ENCODE measurements at places on chromosomes 16 and 17.

DNA sequence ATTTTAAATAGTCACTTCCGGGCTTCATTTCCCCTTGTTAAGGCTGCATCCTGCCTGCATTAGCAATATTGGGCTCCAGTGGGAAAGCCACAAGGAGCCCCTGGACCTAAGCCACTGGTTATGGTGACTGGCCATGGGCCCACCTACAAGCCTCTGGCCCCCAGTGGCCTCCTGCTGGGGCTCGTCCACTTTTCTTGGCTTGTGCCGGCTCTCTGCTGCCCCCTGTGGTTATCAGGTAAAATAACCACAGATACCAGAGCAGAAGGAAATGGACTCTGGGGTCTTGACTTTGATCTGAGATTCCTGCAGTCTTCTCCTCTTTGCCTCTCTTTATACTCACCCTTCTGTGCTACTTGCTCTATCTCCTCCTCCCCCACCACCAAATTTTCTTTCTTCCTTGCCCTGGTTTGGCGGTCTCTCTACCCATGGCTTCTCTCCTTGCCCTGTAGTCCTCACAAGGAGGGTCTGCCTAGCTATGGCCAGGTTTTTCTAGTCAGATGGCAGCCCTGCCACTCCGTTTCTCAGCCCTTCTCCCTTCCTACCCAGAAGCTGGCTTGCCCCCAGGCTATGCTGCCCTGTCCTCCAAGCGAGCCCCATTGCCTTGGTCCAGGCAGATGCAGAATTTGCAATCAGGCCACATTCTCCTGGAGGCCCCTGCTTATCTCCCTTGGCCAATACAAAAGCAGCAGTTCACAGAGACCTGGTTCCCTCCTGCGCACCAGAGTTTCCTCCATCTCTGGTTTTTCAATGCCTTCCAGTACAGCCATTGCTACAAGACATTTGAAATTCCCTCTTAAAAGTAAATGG lies 82.9 kb upstream of the RCVRN start:
- peak; percentile 17 for DNase-seq

- no peak for DNase-seq
Observed at GRCh38 chr16:10138881-10139280, 43.3 kb downstream of the GRIN2A start.

GRCh38 chr16:12203780-12204351 lies 227.3 kb downstream of the SNX29 start:
- no peak for DNase-seq

GRCh38 chr17:41395611-41396010 lies 1.8 kb downstream of the KRT31 start:
- DNase-seq = no peak

- DNase-seq = no peak
Observed at GRCh38 chr17:7444682-7445618, at the start of gene CHRNB1. CHRNB1 (plus strand) TSS chr17:7445061; CDS start chr17:7445128, 67 bp downstream.

DNA sequence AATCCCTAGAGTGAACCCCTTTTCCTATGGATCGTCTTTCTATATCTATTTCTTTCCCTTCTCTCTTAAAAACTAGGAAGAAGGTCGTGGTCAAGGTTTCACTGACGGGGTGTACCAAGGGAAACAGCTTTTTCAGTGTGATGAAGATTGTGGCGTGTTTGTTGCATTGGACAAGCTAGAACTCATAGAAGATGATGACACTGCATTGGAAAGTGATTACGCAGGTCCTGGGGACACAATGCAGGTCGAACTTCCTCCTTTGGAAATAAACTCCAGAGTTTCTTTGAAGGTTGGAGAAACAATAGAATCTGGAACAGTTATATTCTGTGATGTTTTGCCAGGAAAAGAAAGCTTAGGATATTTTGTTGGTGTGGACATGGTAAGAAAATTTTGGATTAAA lies 9.6 kb downstream of the CYLD start:
- no peak for DNase-seq

GRCh38 chr16:14629612-14629918 lies 495 bp downstream of the PARN start:
- no peak for DNase-seq

GRCh38 chr16:2482249-2482648 lies 7.3 kb downstream of the TBC1D24 start:
- no peak for DNase-seq

DNA sequence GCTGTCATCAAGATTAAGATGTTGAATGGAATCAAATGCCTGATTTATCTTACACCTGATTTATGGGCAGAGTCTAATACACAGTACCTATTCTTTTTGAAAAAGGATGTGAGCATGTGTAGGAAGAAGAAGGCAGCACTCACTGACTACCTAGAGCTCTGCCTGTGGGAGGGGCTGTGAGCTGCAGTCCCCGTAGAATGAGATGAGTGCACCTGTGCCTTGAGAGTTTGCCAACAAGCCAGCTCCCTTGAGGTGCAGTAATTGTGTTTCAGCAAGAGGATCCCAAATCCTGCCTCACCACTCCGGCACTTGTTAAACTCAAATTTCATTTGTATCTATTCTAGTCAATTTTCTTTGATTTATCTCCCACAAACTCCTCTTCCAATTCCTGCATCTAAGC lies 46.0 kb downstream of the CDH11 start:
- no peak for DNase-seq

DNA sequence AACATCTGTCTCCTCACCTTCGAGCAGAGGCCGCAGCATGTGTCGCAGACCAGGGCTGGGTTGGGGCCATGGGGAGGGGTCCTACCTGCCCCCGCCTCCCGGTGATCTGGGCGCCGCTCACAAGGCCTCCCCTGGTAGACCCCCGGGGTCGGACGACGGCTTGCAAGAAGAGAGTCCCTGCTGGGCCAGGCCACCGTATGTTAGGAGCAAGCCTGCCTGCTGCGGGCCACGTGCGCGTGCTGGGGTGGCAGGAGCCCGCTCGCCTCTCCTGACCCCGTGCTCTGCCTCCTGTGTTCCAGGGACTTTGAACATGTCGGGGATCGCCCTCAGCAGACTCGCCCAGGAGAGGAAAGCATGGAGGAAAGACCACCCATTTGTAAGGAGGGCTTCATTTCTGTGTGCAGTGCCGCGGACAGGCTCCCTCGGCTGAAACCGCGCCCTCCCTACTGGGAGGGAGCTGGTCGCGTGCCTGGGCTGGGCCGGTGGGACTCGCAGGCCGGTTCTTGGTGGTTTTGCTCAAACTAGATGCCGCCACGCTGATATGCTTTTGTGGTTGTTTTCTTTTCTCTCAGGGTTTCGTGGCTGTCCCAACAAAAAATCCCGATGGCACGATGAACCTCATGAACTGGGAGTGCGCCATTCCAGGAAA lies 4.4 kb downstream of the UBE2I start:
- no peak for DNase-seq

DNA sequence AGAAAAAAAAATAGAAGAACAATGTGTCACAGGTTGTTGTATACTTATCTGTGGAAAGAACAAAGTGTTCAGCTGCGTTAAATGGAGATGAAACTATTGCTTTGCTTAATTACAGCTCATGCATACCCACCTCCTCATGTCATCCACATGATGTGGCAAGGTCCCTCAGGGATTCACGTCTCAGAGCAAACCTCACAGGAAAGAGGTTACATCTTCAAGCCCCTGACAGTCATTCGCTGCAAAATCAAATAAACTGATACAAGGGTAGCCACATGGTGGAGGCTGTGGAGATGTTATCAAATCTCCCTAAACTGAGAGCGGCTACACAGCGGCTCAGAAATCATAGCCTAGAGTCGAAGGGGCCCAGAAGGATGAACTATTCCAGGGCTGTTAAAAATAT lies 21.1 kb downstream of the GINS3 start:
- DNase-seq = no peak

GRCh38 chr16:23949630-23950290 lies 114.0 kb downstream of the PRKCB start:
- DNase-seq = peak; percentile 69

DNA sequence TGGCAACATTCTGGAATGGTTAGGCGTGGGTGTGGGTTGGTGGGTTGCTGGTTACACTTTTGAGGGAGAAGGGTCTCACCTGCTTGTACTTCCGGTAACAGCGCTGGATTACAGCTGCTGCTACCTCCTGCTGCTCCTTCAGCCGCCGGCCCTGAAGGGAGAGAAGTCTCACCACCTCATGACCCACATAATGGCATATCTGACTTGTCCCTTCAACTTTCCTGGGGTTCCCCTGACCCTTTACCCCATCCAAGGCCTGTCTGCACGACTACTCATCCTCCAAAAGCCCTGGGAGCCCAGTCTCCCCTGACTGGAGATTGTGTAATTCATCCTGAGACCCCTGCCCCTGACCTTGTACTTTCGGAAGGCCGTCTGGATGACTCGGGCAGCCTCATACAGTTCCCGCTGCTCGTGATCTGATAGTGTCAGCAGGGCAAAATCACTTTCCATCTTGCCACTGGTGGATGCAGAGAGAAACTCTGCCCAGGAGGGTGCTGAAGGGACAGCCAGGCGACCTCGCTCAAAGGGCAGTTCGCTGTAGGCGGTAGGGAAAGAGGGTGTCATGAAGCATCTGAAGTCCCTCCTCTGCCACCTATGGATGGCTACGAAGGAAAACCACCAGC lies 2.0 kb upstream of the SPAG7 start:
- peak; percentile 12 for DNase-seq

- DNase-seq = peak; percentile 22
Observed at GRCh38 chr17:41308918-41309359, at the start of gene KRTAP16-1. KRTAP16-1 (minus strand) TSS chr17:41309309; CDS start chr17:41309253, 56 bp downstream.

DNA sequence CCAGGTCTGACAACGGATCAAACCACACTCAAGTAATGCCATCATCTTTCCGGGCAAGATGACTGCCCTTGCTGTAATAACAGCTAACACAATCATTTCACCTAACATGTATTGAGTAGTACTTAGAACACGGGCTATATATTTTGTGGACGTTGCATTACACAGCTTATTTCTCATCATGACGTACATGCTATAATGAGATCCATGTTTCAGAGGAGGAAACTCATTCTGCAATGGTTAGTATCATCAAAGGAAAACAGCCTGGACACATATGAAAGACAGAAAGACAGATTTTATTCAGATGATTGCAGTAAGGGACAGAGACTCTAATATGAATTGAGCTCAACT lies 446.7 kb downstream of the HS3ST3B1 start:
- DNase-seq = no peak

GRCh38 chr17:36641877-36642845 lies 40.8 kb downstream of the MRM1 start:
- DNase-seq = no peak

DNA sequence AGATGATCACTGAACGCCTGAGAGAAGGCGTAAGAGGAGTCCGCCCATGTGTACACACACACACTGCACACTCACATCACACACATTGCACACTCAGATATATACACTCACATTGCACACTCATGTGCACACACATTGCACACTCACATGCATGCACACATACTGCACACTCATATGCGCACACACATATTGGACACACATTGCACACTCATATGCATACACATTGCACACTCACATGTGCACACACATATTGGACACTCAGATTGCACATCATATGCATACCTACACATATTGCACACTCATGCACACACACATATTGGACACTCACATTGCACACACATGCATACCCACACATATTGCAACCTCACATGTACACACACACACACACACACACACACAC lies 163.2 kb downstream of the WSCD1 start:
- no peak for DNase-seq

DNA sequence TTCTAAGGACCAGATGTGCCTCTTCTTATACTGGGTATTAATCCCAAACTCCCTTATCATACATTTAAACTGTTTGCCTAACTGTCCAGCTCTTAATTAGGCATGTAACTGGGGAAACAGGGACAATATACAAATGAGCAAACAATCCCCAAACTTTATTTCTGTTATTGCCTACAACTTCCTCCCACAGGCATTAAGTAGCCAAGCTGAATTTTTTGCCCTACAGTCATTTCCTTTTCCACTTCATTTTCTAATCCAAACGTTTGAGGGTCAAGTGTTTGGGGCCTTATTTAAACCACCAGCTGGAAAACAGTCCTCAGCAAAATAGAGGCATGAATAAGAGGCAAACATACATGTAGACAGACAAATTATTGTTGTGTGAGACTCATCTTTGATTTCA lies 77.4 kb upstream of the CCL2 start:
- DNase-seq = no peak

DNA sequence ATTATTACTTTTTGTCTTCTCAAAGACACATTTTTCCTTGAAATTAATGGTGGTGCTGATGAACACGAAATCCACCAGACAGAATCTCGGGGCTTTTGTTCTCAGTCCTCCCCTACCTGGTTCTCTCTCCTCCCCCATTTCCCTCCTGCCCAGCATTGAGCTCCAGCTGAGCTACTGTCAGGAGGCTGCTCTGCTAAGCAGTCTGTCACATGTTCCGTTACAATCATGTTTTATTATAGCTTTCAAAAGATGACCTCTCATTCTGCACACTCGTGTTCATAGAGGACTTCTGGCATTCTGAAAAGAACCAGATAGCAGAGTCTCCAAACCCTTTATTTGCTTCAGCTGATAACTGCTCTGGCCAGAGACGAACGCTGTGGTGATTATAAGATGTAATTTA lies 732.5 kb upstream of the RBFOX1 start:
- no peak for DNase-seq

DNA sequence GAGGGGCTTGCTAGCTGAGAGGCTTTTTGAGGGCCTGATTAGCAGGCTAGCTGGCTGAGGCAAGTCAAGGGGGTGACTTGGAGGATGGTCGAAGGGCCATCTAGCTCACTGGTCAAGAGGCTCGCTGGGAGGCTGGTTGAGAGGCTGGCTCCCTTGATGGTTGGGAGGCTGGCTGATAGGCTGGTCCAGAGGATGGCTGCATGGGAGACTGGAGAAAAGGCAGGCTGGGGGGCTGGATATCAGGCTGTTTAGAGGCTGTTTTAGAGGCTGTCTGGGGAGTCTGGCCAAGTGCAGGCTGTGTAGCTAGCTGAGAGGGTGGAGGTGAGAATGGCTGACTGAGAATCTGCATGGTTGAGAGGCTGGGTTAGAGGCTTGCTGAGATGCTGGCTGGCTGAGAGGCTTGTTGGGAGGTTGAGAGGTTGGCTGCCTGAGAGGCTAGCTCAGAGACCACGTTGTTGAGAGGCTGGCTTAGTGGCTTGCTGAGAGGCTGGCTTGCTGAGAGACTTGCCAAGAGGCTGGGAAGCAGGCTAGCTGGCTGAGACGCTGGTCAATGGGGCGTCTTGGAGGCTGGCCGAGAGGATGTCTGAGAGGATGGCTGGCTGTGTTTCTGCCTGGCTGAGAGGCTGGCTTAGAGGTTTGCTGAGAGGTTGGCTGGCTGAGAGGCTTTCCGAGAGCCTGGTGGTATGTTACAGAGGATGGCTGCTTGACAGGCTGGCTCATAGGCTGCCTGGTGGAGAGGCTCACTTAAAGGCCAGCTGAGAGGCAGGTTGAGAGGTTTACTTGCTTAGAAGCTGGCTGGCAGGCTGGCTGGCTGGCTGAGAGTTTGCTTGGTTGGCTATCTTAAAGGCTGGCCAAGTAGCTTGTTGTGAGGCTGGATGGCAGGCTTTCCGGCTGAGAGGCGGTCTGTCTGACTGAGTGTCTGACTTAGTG lies 36.6 kb upstream of the ACSM2B start:
- no peak for DNase-seq

DNA sequence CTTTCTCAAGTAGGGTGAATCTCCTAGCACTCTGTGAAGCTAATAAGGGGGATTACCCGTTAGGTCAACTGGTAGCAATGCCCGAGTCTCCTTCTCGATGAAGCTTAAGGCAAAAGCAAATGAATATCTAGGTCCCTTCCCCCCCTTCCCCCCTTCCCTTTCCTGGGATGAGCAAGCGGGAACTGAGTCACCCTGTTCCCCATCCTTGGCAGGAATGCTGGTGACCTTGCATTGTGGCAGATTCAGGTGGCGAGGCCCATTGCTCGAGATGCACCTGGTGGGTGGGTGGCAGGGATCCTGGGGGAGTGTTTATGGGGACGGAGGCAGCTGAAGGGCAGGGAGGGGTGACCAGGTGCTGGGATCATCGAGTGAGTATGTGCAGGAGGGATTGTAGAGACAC lies 7.1 kb downstream of the NXPH3 start:
- DNase-seq = no peak

All from activated CD4-positive, alpha-beta T cell treated with anti-CD3 and anti-CD28 coated beads, Interleukin-2, Interleukin-4, amounts not matched to agents 100 ng/mL and 50 ng/mL, durations not matched to agents 16 hours and 8 hours (primary cell).